Stimulated activated CD4-positive, alpha-beta T cell treated with anti-CD3 and anti-CD28 coated beads, Interleukin-1b, Interleukin-23, amount 100 ng/mL, for 4 hours (primary cell): ENCODE measurements at places on chromosomes 3 and 15.

DNA sequence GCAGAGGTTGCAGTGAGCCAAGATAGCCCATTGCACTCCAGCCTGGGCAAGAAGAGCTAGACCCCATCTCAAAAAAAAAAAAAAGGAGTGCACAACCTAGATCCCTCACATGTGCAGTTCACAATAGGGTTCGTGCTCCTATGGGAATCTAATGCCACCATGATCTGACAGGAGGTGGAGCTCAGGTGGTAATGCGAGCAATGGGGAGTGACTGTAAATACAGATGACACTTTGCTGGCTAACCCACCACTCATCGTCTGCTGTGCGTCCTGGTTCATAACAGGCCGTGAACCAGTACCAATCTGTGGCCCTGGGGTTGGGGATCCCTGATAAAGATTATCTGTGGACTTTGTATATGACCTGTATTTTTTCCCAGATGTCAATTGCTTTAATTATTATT, 16.7 kb downstream of the USP8 start:
- DNase-seq: no peak

GRCh38 chr15:95600884-95601283, 729.6 kb upstream of the NR2F2 start:
- no peak for DNase-seq

DNA sequence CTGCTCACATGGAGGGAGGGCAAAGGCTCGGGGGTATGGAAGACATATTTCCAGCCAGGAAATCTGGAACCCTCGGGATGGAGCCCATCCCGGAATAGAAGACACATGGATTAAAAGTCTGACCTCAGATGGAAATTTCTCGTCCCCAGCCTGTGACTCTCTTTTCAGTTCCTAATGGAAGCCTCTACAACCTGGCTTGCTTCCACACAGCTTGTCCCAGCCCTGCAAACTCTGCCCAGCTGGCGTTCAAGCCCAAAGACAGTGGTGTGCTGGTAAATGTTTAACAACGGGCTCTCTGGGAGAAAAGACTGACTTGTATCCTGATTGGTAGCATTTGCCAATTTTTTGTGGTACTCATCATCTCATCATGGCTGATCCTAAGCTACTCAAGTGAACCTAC, 35.6 kb upstream of the TLE3 start:
- no peak for DNase-seq

GRCh38 chr15:65337436-65338070, 33.1 kb downstream of the RNU5B-1 start:
- no peak for DNase-seq

DNA sequence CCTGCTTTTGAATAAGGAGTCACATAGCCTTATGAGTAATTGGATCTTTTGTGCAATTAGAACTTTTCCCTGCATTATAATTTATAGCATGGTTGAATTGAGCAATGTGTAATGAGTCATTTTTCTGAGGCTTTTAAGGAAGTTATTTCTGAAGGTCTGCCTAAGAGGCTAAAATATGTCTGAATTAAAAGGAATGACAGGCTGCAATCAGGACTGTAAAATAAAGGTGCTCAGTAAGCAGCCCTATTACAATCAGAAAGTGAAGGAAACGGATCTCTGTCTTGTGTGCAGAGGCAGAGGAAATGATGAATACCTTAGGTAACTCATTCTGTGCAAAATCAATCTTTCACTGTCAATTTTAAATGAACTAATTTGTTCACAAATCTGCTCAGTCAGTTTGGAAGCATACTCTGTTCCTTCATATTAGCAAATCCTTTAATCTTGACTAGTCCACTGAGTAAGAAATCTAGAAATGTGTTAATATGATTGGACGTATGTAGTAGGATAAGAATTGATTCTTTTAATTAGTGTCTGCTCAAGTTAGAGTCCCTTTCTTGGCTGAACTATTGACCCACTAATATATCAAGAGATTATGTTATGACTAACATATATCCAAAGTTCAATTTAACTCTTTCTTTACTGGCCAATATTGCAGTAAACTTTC, 290.1 kb downstream of the ZIC1 start:
- no peak for DNase-seq

GRCh38 chr15:94793641-94794040, 562.3 kb downstream of the MCTP2 start:
- DNase-seq: no peak

DNA sequence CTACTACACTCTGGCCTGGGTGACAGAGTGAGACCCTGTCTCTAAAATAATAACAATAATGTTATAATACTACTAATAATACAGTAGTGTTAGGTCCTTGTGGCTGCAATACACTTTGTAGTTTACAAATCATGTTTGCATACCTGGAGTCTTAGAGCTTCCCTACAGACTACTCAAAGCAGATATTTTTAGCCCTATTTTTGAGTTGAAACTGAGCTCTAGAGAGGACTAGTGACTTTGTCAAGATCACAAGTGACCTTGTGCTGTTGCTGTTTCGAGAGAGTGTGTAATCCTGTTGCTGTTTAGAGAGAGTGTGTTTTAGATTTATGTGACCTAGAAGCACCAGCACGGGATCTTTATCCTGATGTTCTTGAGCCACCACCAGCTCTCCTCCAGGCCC, 105.3 kb upstream of the RNU6-1 start:
- no peak for DNase-seq

- no peak for DNase-seq
These were observed 121.9 kb upstream of the PDZRN3 start for GRCh38 chr3:73746623-73747022.

GRCh38 chr3:150107429-150108175, 136.9 kb upstream of the PFN2 start:
- no peak for DNase-seq

DNA sequence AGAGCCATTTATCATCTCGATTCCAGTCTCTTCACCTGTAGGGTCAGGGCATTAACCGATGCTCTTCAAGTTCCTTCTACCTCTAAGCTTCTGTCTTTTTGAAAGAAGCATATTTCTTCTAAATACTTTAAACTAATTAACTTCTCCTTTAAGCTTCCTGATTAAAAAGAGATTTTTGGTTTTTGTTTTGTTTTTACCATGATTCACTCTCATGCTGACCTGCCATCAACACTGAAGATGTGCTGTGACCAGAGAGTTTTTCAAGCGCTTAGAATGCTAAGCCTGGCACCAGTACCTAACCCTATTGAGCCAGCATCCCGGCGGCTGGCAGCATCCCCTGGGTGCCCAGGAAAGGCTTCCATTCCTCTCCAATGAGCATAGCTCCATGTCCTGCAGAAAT, 89.3 kb downstream of the FOXP1 start:
- DNase-seq: no peak

DNA sequence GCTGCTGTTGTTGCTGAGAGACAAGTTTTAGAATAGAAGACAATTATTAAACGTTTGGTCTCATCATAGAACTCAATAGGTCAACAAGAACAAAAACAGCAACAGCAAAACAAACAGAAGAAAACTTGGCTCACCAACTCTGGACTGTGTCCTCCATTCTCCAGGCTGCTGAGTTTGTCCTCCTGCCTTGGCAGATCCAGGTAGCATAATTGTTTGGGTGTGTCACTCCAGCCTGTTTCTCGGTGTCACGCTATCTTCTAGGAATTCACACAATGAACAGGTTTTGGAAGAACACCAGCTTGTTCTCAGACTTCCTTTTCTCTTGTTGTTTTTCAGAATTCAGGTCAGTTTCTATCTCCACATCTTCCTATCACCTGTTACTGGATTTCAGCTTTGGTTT, 34.7 kb downstream of the ARRDC4 start:
- DNase-seq: no peak
